ENCODE measurements at places on chromosomes 4 and X. TPM values are rescaled to one million over a fixed set of nuclear protein-coding genes. Genes with fewer than 3 reads are reported as not detected.
A peak's percentile ranks its signal among the peaks of the same experiment; 100 is the strongest.

F8A1 gene
- total RNA-seq, result 17.6 TPM

MAGEB17 gene
- total RNA-seq, result not detected

RAB39B gene
- total RNA-seq, result 8.3 TPM

DNA sequence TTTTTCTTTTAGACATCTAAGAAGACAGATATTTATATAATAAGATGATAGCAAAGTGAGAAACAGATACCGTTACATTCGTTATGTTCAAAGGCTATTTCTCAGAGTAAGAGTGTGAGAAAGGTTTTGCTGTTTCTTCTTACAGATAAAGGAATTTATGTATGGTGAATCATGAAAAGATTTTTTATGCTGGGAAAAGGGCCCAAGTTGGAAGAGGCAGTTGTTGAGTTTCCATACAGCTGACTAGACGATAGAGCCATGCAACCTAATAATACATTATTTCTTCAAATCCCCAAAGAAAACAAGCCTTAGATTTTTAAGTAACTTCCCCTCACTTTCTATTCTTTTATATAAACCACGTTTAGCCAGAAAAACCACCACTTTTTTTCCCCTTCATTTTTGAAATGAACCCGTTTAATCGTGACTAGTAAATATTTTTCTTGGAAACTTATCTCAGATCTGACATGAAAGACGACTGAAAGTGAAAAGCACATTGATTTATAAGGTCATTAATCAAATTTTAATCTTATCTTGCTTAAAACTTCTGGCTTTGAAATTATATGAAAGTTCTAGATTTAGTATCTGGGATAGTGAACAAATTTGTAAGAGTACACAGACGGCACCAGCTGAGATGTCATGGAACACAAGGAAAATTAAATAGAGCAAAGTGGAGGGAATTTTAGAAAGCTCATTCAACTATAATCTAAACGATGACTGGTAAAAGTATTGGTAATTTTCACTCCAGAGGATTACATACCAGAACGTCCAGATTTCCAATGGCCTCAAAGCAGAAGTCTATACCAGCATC, 10.9 kb downstream of the ADH6 start:
- DNase-seq, result no peak

DNA sequence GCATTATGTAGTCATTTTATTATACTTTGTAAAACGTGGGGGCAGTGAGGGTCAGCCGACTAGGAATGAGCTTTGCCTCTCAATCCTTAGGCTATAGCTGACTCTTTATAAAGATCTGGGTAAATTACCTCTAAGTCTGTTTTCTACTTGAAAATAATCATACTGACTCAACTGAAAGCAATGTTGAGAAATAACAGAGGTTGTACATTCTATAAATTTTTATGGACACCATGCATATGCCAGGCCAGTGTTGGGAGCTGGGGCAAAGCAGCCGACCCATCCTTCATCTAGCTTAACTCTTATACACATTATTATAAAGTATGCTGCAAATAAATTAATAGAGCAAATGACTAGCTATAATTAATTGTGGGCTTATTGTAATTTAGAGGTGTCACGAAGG, 2.2 kb upstream of the DCUN1D4 start:
- no peak for DNase-seq

DNA sequence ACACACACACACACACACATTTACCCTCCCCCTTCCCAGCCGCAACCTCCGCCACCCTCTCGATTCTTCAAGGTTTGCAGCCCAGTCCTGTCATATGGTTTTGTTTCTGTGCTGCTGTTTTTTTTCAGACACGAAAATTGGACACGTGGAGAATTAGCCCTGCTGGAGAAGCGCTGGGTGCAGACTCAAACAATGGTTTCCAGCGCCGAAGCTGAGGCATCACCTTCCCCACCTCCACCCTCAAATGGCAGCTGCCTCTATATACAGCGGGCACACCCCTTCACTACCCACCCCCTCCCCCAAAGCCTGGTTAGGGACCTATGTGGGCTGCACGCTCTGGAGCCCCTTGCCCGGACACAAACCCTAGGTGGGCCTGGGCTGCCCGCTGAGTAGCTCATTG, 87.9 kb downstream of the BCOR start:
- DNase-seq, result no peak

GRCh38 chr4:158236304-158237030, 26.2 kb downstream of the TMEM144 start:
- no peak for DNase-seq

GRCh38 chrX:101677028-101677427, 17.4 kb upstream of the ARMCX2 start:
- DNase-seq, result no peak

DNA sequence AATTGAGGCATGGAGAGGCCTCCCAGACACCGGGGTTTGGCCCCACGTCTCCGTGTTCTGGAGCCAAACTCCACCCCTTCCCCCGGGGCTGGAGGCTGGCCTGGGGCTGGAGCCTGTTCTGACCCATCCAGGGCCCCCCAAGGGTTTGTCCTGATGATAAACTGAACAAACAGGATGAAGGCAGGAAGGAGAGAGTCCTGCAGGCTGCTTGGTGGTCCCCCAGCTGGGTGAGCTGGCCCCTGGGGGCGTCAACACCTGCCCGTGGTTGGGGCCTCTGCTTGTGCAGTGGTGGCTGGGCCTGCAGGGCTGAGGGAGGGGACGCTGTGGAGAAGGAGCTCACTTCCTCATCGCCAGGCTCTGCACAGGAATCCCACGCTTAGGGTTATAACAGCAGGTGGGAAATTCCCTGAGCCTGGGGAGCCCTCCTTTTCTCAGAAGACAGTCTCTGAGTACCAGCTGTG, 2.3 kb downstream of the SH3TC1 start:
- peak; percentile 27 for DNase-seq

WWC2 gene
- 3.1 TPM for total RNA-seq

WNK3 gene
- 0.75 TPM for total RNA-seq

DNA sequence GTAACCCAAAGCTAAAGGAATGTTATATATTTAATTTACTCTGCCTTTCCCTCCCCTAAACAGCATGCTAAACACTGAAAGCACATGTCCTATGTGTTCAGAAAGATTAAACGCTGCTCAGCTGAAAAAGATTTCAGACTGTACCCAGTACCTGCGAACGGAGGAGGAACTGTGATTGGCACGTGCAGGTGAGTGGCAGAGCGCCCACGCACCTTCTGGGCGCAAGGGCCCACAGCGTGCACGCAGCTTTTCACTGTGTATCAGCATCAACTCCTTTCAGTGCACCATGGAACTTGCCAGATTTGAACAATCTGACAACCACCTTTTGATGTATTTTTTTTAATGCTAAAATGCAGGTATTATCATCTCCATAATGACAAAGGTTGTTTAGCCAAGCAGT, 87.7 kb downstream of the RFC1 start:
- DNase-seq, result no peak

DNA sequence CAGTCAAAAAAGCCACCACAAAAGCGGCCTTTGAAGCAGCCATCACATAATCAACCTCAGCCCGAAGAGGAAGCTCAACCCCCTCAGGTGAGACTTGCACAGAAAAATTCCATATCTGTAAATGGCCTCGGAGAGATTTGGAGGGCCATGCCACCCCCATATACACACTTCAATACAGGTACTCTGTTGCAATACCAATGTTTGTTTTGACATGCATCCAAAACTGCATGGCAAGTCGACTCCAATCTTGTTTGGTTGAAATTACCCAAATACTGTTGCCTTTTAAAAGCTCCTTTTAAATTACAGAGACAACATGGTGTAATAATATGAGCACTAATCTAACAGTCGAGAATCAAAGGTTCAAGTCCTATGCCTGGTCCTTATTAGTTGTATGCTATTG, 5.9 kb downstream of the ENAM start:
- no peak for DNase-seq

RBMX2 gene
- total RNA-seq, result 27.2 TPM

DNA sequence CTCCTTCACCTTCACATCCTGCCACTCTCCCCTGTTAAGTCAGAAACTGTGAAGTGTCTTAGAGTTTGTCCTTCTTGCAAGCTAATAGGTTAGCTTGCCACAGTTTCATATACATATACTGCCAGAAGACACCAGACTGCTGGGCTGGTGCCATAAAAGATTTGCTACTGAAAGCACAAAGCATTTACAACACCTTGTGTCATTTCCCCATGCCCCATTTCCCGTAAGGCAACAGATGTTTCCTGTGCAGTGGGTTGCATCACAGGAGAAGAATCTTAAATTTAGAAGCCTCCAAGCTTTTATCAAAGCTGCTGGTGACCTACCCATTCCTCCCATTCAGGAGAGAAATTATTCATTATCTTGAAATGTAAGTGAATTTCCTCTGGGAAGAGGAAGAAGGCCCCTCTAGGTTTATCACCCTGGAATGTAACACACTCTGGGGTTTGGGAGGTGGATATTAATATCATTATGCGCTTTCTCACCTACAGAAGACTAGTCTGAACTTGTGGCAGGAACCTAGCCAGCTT, 34.5 kb upstream of the RAB33B start:
- peak; percentile 11 for DNase-seq

CPLX1 gene
- total RNA-seq, result 0.11 TPM

FAT4 gene
- total RNA-seq, result not detected

DNA sequence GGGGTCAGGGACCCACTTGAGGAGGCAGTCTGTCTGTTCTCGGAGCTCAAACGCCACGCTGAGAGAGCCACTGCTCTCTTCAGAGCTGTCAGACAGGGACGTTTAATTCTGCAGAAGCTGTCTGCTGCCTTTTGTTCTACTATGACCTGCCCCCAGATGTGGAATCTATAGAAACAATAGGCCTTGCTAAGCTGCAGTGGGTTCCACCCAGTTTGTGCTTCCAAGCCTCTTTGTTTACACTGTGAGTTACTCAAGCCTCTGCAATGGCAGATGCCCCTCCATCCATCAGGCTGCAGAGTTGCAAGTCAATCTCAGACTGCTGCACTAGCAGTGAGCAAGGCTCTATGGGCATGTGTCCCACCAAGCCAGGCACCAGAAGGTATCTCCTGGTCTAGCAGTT, 158.1 kb downstream of the DTHD1 start:
- no peak for DNase-seq

DNA sequence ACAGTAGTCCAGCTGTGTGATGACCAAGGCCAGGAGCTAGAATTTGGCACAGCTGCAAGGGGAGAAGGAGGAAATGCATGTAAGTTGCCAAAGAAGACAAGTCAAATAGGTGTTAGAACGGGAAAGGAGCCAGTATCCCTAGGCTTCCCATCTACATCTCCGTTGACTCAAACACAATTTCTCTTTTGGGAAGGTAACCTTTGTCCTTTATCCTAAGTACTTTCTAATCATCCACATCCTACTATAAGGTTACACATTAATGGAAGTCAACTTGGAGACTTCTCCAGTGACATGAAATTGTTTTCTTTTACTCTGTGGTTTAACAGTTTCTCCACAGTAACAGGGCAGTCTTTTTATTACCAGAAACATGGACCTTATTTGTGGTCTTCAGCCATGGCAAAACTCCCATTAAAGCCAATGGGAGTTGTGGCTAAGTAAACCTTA, 620.0 kb downstream of the ANKRD50 start:
- no peak for DNase-seq

DNA sequence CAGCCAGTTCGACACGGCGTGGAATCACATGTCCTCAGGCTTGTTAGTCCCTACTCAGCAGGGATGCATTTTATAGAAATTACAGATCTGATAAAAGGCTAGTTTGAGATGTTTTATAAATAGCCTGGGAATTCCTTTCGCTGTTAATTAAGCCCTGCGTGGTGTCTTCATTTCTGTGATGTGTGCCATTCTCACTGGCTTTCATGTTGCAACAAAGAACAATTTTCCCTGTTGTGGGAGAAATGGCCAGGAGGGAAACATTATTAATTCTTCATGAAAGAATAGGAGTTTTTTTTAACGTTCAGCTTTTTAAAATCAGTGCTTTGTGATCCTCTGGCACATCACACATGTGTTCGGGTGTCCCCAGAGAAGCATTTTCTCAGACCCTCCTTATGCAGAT, 427.3 kb upstream of the FRG1 start:
- DNase-seq, result no peak

FGB gene
- total RNA-seq, result not detected

CT45A6 gene
- not detected for total RNA-seq

SPIN4 gene
- total RNA-seq, result 8.3 TPM

PLAC8 gene
- total RNA-seq, result 23.3 TPM

- DNase-seq, result no peak
Measured at GRCh38 chr4:169060391-169061091, 50.5 kb upstream of the CBR4 start.

DNA sequence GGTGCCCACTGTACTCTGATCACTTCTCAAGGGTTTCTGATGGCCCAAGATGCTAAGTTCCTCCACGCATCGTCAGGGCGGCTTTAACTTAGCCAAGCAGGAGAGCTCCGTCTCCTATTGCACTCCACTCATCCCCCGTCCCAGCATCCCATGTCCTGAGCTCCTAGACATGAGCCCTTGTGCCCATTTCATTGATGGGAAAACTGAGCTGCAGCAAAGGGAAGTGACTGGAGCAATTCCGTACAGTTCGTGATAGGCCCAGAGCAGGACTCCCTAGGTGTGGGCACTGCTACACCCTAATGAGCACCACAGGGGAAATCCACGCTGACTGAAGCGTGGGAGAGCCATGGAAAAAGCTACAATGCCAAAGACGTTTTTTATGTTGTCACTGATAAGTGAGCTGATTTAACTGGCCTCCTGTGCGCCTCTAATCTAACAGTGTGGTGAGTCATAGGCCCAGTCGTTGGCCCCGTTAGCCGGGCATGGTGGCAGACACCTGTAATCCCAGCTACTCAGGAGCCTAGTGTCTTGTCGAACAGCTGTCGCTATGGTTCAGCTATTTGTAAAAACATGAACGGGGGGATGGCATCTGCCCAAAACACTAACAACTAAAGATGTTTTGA, 14.9 kb downstream of the NSDHL start:
- no peak for DNase-seq

FRG2 gene
- not detected for total RNA-seq

DNA sequence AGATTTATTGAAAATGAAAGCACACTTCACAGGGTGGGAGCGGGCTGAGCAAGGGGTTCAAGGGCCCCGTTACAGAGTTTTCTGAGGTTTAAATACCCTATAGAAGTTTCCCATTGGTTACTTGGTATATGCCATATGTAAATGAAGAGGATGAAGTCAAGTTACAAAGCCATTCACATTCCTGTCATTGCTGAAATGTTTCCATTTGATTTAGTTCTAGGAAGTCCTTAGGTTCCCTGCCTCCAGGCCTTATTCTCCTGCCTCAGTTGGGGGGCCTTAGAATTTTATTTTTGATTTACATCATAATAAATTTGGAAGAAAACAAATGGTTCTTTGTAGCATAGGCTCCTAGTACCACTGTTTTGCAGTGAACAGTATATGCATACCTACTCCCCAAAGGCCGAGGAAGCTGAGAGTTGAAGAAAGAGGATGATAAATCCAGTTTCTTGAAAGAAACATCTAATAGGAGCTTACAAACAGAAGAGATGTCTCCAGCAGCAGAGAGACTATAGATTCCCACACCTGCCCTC, 31.8 kb downstream of the SERTM2 start:
- DNase-seq, result no peak

GRCh38 chr4:41320786-41321185, 64.1 kb downstream of the UCHL1 start:
- no peak for DNase-seq

GRCh38 chrX:110159865-110160264, 157.0 kb downstream of the TMEM164 start:
- DNase-seq, result no peak

GRCh38 chr4:52253025-52253424, 201.9 kb downstream of the SPATA18 start:
- no peak for DNase-seq

- no peak for DNase-seq
Measured at GRCh38 chrX:123884809-123885408, 25.1 kb downstream of the XIAP start.

C4orf50 gene
- total RNA-seq, result not detected

GRCh38 chr4:90824266-90825150, 697.3 kb downstream of the CCSER1 start:
- DNase-seq, result no peak

EVC2 gene
- total RNA-seq, result 0.66 TPM

- no peak for DNase-seq
Measured at GRCh38 chr4:26088433-26088928, 174.5 kb downstream of the SMIM20 start.

Measured in activated naive CD4-positive, alpha-beta T cell treated with anti-CD3 and anti-CD28 coated beads, Interleukin-2, amount 50 U/mL, for 72 hours (primary cell).